Hematopoietic multipotent progenitor cell treated with erythropoietin and hydrocortisone succinate and interleukin-3 and kit ligand, for 8 days (in vitro differentiated cells): ENCODE measurements at places on chromosomes 4 and X.
A peak's percentile ranks its signal among the peaks of the same experiment; 100 is the strongest.

- DNase-seq = no peak
Observed at GRCh38 chr4:111027526-111027925, 404.6 kb upstream of the PITX2 start.

- DNase-seq = no peak
Observed at GRCh38 chr4:133588306-133588705, 439.2 kb downstream of the PCDH10 start.

DNA sequence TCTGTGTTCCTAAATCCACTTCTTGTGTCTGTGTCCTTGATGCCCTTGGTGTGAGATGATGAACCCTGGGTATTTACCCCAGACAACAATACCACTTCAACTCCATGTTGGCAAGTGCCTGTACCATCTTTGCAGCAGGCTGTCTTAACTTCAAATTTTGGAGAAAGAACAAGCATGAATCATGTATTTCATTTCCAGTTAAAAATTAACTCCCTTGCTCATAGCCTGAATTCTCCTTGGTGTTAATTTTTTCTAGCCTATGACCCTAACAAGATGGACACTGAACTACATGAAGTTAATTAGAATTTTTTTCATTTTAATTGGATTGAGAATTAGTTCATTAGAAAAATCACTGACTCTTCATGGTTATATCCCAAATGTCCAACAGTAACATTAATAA lies 267.8 kb upstream of the INTU start:
- DNase-seq = no peak

- DNase-seq = no peak
Observed at GRCh38 chrX:111151764-111152163, 55.8 kb downstream of the PAK3 start.

- DNase-seq = peak; percentile 48
Observed at GRCh38 chrX:147912093-147912801, 528 bp downstream of the FMR1 start.

DNA sequence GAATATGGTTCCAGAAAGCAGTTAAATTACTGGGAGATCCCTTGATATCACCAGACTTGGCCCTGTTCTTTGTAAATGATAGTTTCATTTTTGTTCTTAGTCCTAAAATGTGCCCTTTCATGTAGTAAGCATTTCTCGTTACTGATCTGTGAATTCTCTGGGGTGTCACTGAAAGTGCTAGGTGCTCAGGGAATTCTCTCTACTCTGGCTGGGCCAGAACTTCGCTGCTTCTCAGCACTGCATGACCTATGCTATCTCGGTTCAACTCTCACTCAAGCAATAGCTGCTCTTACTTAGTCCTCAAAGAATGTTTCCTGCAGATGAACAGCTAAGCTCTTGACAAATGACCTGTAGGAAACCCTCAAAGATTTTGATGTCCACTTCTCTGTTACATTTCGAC lies 1144.3 kb downstream of the ADGRL3 start:
- DNase-seq = no peak

DNA sequence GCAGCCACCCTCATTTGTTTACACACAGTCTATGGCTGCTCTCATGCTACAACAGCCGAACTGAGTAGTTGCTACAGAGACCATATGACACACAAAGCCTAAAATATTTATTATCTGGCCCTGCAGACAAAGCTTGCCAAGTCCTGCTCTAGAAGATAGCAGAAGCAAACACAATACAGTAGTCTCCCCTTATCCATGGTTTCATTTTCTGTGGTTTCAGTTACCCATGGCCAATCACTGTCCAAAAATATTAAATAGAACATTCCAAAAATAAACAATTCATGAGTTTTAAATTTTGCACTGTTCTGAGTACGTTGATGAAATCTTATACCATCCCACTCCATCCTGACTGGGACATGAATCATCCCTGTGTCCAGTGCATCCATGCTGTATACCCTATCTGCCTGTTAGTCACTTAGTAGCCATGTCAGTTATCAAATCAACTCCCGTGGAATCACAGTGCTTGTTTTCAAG lies 40.2 kb upstream of the ZNF81 start:
- peak; percentile 81 for DNase-seq

DNA sequence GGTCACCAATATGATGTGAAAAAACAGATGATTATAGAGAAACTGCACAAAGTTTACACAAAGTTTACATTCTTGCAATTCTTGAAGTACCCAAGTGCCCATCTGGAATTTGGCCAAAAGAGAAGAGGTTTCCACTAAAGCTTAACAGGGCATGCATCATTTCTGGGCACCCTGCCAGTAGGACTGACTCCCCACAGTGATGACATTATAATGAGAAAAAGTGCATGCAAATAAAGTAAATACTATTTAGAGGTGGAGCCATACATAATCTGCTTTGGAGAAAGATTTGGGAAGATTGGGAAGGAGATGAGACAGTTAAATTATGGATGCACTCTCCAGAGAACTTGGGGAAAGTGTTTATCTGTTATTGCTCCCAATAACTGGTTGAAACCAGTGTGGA lies 93.7 kb upstream of the TRPC3 start:
- DNase-seq = peak; percentile 73
